Activated T-helper 17 cell treated with anti-CD3 and anti-CD28 coated beads, Interleukin-2, amount 50 U/mL, for 72 hours (primary cell): ENCODE measurements at places on chromosomes 4 and X. TPM values are rescaled to one million over a fixed set of nuclear protein-coding genes. Genes with fewer than 3 reads are reported as not detected.

PLAC8 gene
- 19.9 TPM for total RNA-seq

GLRA2 gene
- not detected for total RNA-seq

CSAG1 gene
- not detected for total RNA-seq

DNA sequence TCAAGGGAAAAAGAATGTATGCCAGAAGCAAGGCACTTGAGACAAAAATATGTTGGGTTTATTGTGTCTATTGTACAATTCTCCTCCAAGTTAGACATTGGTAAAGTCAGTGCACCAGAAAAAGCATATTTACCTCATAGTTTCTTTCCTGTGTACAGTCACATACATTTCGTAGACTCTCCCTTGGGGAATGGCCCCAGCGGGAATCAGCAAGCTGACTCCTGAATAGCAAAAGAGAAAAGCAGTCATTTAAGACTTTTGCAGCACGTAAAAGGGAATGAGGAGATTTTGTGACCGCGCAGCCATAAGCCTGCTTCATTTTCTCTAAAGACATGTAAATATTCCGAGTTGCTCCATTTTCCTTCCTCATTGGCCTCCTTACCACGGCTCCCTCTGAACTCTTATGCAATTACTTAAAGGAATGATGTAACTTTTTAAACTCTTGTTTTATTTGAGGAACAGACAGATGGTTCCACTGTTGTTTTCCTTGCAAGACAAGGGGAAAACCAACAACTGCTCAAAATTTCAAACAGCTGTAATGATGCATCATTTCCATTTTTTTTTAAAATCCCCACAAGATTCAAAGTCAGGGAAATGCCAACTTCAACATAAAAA is 332.7 kb downstream of the UNC5C start:
- no peak for ATAC-seq
- H3K27me3 ChIP-seq, result no peaks in the 10 kb centered on the region
- no peaks in the 10 kb centered on the region for H3K36me3 ChIP-seq
- no peaks in the 10 kb centered on the region for H3K4me1 ChIP-seq
- no peak overlapping the region for H3K27ac ChIP-seq

DAPP1 gene
- total RNA-seq, result 52.9 TPM

DNA sequence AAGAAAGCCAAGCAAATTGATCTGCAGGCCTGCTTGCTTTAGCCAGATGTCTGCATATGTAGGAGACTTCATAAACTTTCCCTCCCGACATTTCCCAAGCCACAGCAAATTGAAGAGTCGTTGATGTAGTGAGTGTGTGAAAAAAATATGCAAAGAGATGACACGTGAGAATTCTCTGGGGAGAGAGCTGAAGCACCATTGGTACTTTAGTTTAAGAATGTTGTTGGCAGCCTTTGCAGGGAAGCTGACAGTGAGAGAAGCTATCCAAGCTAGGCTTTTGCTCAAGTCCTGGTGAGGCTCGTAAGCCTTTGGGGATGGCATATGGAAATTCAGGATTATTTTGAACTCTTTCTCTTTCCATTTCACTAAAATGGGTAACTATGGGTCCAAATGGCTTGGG is 87.5 kb downstream of the GLRA2 start:
- ATAC-seq, result no peak
- H3K4me1 ChIP-seq, result no peaks in the 10 kb centered on the region
- H3K36me3 ChIP-seq, result no peaks in the 10 kb centered on the region
- H3K27ac ChIP-seq, result no peak overlapping the region

DNA sequence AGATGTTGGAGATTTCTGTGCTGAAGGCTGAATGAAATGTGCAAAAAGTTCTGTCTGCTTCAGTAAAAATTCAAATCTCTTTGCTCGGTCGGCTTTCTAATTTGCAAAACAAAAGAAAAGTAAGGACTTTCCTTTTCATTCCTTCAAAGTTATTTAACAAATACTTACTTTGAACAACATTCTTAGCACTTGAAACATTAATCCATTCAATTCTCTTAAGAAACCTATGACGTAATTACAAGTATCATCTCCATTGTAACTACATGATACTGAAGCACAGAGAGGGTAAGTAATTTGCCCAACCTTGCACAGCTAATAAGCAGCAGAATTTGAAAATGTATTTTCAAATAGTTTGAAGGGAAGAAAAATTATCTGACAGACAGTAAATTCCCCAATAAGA is 6.9 kb downstream of the SMARCA1 start:
- no peak overlapping the region for H3K4me3 ChIP-seq
- no peak overlapping the region for H3K27ac ChIP-seq
- no peak for ATAC-seq
- no peaks in the 10 kb centered on the region for H3K36me3 ChIP-seq
- H3K4me1 ChIP-seq, result no peaks in the 10 kb centered on the region

DNA sequence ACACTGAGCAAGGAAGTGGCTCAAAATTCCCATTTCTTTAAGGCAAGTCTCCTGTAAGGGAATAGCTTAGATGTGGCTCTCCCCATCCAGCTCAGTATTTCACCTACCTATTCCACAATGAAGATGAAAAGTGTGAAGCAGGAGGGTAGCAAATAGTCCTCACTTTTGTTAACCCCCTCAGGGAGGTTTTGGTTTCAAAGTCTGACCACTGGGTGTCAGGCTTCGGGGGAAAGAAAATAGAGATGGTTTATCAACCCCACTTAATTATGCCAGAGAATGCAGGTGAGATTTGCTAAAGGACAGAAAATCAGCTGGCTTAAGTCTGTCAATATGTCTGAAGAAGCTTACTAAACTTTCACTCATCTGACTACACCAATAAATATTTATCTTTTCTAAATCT is 69.5 kb downstream of the DHX15 start:
- H3K4me3 ChIP-seq, result no peak overlapping the region
- peaks cover 43% of the 10 kb centered on the region for H3K36me3 ChIP-seq
- no peak for ATAC-seq
- peaks cover 12% of the 10 kb centered on the region for H3K4me1 ChIP-seq

- H3K27ac ChIP-seq, result peak overlapping the region; percentile 82
- no peaks in the 10 kb centered on the region for H3K4me1 ChIP-seq
- peaks cover 67% of the 10 kb centered on the region for H3K36me3 ChIP-seq
Measured at GRCh38 chr4:108058685-108059440, 69.2 kb downstream of the HADH start.

SH2D1A gene
- total RNA-seq, result 45.5 TPM

GRCh38 chr4:15958562-15958961 is 4.4 kb downstream of the FGFBP2 start:
- no peaks in the 10 kb centered on the region for H3K4me1 ChIP-seq
- peaks cover 9% of the 10 kb centered on the region for H3K27me3 ChIP-seq
- H3K27ac ChIP-seq, result no peak overlapping the region
- H3K36me3 ChIP-seq, result no peaks in the 10 kb centered on the region
- peak; percentile 50 for ATAC-seq

DNA sequence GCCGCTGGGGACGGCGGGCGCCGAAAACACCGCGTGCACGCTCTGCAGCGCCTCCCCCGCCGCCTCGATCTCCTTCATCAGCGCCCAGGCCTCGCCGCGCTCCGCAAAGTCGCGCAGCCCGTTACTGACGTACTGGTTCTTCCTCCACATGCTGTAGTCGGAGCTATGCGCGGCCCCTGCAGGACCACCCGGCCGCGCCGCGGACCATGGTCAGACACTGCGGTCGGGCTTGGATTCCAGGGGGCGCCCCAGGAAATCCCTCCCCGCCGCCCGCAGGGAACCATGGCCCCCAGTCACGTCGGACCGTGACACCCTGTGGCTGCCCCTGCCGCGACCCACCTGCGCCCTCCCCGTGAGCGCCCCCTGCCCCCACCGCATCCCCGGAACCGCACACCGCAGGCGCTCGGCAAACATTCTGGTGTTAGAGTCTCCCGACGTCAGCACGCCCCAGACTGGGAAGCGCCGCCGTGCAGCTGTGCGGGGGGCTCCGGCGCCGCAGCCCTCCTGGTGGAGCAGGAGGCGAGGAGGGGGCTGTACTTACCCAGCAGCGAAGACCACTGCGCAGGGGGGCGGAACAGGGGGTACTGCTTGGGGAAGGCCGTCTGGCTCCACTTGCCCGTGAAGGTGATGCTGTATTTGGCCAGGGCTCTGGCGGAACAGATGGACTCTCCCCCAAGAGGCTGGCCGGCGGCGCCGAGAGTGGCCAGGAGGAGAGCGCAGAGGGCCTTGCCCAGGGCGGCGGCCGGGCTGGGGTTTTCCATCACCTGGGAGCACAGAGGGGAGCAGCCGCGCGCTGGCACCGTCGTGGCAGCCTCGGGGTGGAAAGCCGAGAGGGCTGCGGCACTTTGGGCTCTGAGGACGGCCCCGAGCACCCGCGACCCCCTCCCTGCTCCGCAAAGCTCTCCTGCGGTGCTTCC is 814 bp downstream of the SPON2 start:
- no peaks in the 10 kb centered on the region for H3K36me3 ChIP-seq
- H3K4me1 ChIP-seq, result peaks cover 10% of the 10 kb centered on the region
- H3K27ac ChIP-seq, result no peak overlapping the region
- peak overlapping the region; percentile 38 for H3K4me3 ChIP-seq

MID1IP1 gene
- 37.9 TPM for total RNA-seq

DNA sequence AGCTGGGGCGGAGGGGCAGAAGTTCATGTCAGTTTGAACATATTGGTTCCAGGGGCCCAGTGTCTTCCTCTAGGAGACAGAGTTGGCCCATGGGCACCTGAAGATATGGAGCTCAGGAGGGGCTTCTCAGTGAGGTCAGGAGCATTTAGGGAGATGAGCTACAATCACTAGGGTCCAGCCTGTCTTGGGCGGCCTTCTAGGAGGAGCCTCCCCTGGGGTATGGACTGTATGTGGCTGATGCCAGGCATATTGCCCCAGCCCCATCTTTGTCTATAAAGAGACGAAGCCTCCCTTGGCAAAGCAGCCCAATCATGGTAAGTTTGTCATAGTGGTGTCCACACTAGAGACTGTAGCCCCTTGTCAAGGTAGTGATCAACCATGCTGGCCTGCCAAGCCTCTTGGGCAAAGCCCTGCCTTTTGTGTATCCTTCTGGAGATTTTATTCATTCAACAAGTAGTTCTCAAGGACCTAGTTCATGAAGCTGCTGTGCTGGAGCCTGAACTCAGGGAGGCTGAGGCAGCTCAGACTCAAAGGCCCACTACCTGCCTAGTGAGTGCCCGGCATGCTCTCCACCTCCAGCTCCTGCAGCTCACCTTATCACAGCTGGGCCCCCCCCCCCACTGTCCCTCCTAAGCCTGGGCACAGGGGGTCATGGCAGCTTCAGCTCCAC is 5.4 kb upstream of the CNGA2 start:
- peaks cover 10% of the 10 kb centered on the region for H3K27me3 ChIP-seq
- H3K27ac ChIP-seq, result no peak overlapping the region
- H3K4me3 ChIP-seq, result no peak overlapping the region
- no peaks in the 10 kb centered on the region for H3K4me1 ChIP-seq

DNA sequence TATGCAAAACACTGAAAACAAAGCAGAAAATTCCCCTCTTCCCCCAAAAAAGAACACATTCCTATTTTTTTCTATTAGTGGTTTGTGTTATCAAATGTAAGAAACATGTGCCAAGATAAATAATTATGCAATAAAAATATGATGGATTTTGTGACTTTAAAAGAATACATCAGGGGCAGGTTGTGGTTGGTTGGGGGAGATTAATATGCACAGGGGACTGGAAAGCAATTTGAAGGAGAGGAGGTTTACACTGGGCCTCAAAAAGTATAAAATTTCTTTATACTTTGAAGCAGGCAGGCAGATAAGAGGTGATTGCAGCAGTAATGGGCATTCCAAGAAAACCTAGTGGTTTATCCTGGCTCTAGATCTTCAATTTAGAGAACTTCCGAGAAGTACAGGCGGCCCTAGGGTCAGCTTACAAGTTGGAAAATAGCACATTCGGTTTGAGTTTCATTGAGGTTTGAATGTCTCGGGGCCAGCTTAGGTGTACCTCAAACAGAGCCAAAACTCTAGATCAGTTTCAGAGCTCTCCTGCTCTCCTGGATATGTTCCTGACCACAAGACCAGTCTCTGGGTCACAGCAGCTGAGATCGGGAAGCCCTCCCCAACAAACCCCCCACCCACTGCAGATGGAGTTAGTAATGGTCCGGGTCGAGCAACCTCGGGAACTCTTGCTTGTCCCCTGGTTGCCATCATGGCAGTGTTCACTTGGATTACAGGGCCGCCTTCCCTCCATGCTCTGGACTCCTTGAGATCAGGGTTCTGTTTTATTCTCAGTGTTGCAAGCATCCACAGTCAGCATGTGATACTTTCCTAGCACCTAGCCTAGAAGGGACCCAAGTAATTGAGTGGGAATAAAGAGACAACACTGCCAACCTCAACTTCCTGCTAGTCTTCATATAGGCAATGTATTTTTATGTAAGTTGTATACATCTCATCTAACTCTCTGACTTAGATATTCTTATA is 112.1 kb upstream of the DDIT4L start:
- ATAC-seq, result no peak
- no peak overlapping the region for H3K4me3 ChIP-seq
- no peaks in the 10 kb centered on the region for H3K36me3 ChIP-seq
- H3K27me3 ChIP-seq, result peaks cover 12% of the 10 kb centered on the region

- ATAC-seq, result no peak
- peaks cover 10% of the 10 kb centered on the region for H3K27me3 ChIP-seq
- no peak overlapping the region for H3K27ac ChIP-seq
- H3K36me3 ChIP-seq, result no peaks in the 10 kb centered on the region
- H3K4me3 ChIP-seq, result no peak overlapping the region
- H3K4me1 ChIP-seq, result no peaks in the 10 kb centered on the region
Measured at GRCh38 chrX:110989869-110990268, 106.1 kb upstream of the PAK3 start.

DNA sequence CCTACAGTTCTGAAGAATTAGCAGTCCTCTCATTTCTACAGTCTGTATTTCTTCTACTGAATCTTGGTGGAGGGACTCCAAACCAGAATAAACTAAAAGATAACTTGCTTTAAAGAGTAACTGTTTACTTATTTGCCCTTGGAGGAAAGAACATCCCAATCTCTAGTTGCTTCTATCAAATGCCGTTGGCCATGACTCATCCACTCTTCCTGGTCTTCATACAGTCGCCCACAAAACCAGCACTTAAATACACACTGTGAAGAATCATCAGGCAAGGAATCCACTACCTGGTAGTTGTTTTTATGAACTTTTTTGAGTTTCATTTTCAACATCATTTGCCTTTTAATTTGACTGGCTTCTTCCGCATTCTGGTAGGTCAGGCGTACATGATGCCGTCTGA is 14.2 kb downstream of the ZNF518B start:
- peaks cover 48% of the 10 kb centered on the region for H3K36me3 ChIP-seq
- ATAC-seq, result no peak
- H3K27ac ChIP-seq, result no peak overlapping the region
- no peaks in the 10 kb centered on the region for H3K4me1 ChIP-seq

SLITRK4 gene
- total RNA-seq, result not detected

GRCh38 chrX:46255046-46255445 is 290.2 kb downstream of the ZNF674 start:
- no peaks in the 10 kb centered on the region for H3K27me3 ChIP-seq
- ATAC-seq, result no peak
- no peak overlapping the region for H3K27ac ChIP-seq
- no peaks in the 10 kb centered on the region for H3K4me1 ChIP-seq
